ENCODE measurements at places on chromosomes 7 and 10. TPM values are rescaled to one million over a fixed set of nuclear protein-coding genes. Genes with fewer than 3 reads are reported as not detected.
A peak's percentile ranks its signal among the peaks of the same experiment; 100 is the strongest.

Gene SLC26A5
- not detected for total RNA-seq

Gene TACC2
- 0.22 TPM for total RNA-seq

Gene DRGX
- total RNA-seq: not detected

Gene CDH23
- total RNA-seq: 0.53 TPM

DNA sequence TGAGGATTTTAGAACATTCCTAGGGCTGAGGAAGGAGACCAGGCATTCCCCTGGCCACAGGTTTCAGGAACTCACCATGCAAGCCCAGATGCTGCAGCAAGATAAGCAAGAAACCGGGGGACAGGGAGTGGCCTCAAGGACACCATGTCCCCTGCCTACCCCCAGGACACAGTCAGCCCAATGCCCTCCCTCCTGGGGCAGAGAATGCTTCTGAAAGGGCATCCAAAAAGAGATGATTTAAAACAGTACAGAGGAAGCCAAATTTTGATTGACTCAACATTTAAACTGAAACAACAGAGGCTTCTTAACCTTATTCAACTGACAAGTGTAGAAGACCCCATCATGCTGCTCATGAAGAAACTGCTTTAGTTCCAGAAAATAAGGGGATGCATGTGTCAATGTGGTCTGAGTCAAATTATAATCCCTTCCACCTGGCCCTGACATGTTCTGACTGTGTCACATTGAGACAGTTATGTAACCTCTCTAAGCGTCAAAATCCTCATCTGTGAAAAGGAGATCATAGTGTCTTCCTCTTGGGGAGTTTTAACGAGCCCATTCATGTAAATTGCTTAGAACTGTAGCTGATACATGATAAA lies 60.0 kb downstream of the ICA1 start:
- DNase-seq: peak; percentile 25

DNA sequence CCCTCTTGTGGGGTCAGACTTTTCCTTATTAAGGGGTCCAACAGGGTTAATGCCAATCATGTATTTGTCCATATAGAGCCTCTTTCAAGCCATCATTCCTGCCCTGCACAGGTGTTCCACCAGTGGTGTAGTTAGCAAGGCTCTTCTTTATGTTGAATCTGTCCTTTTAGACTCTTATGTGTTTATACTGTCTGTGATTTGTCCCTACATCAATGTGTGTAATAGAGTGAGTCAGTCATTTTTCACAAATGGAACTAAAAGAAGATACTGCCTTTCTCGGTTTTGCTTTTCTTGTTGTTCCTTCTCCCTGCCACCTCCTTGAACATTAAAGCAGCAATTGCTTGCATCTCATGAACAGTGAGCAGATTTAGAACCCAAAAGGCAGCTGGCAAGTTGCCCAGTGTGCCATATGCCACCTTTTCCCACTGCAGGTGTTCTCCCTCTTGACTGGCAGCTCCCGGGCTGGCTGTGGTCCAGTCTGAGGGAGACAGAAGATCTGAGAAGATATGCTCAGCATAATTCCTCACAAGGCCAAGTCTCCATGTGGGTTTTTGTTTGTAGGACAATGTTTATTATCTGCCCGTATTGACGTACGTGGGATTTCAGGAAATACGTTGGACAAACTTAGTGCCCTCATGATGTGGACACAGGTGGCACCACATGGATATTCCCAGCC lies 154.1 kb downstream of the LHFPL3 start:
- no peak for DNase-seq

DNA sequence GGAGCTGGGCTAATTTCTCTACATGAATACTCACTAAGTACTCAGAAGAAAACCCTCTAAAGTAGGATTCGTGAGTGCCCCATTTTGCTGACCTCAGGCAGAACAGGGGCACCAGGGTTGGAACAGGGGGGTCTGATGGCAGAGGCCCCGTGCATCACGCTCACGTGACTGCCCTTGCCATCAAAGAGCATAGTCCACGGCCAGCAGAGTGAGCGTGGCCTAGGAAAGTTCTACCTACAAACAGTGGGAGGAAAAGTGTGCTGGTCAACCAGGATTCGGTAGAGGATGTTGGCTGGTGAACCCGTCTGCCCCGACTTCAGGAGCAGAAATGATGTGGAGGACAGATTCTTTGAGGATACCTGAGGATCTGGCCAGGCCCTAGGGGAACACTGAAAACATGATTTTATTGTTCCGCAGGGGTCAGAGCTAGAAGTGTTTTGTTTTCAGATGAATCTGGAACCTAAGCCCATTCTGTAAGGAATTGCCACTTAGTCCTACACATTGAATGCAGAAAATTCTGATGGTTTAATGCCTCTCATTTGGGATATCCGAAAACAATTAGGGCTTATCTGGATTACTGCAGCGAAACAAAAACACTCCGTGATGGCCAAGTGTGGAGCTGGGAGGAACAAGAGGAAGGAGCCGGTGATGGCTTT lies 138.8 kb upstream of the SHH start:
- DNase-seq: no peak

DNA sequence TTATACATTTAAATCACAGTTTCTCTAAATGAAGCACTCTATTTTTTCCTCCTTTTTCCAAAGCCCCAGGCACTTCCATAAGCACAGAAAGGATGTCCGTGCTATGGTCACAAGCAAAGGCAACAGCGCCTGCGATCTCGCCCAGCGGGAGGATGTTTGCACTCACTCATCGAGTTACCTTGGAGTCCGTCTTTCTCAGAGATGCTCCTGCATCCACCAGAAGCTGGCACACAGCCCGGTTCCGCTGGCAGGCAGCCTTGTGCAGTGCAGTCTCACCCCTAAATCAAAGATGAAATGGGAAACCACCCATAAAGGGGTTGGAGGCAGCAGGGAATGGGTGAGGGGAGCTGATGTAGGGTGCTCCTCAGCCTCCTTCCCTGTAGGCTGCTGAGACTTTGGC lies 51.9 kb upstream of the PTN start:
- DNase-seq: no peak

GRCh38 chr7:155119801-155120382 lies 49.8 kb downstream of the HTR5A start:
- DNase-seq: no peak

Gene C10orf95
- 0.38 TPM for total RNA-seq

- DNase-seq: no peak
Observed at GRCh38 chr10:66467042-66467441, 458.8 kb upstream of the LRRTM3 start.

DNA sequence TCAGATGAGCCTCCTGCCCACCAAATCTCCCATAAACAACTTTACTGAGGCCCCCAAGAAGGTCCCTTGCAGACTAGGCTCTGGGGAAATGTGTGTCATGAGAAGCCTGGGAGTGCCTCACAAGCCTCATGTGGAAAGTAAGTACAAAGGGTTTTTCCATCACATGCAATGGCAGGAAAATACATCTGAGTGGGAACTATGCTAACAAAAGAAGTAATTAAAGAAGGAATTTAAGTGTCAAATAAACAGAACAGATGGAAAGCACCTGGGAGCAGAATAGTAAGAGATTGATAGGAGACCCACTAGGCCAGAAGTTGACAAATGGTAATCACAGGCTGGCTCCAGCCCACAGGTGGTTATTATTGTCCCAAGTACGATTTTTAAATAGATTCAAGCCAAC lies 20.5 kb downstream of the GSAP start:
- no peak for DNase-seq

DNA sequence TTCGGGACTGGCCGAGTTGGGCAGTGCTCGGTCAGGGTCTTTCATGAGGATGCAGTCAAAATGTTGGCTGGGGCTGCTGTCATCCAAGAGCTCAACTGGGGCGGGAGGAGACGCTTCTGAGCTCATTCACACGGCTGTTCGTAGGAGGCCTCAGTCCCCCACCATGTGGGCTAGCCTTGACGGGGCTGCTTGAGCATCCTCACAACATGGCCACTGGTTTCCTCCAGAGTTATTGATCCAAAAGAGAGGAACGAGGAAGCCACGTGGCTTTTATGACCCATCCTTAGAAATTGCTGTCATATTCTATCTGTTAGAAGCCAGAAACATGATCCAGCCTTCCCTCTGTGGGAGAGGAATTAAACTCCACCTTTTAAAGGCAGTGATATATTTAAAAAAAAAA lies 68.1 kb downstream of the GTF2IRD1 start:
- no peak for DNase-seq

- DNase-seq: no peak
Observed at GRCh38 chr10:2925631-2926030, 141.7 kb upstream of the PFKP start.

DNA sequence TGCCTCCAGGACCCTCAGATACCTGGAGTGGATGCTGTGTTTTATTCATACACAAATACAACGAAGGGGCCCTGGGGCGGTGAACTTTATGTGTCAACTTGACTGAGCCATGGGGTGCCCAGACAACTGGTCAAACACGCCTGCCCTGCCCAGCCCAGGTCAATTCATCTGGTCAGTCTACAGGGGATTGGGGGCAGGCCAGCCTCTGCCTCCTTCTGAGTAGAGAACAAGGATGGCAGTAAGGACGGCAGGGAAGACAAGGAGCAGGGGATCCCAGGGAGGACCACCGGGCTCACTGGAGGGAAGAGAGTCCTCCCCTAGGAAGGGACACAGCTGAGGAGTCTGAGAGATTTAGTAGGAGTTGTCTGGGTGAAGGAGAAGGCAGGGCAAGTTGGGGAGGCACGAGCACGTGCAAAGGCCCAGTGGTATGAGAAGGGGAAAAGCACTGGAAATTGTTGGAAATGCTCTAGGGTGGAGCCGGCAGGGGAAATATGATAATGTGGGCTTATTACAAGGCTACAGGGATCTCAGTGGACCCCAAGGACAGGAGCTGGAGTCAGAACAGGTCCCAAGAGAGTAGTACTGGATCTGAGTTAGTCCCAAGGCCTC lies 63.4 kb downstream of the MYL10 start:
- no peak for DNase-seq

- no peak for DNase-seq
Observed at GRCh38 chr7:13017333-13017857, 330.0 kb downstream of the ARL4A start.

Gene COL17A1
- 0.29 TPM for total RNA-seq

GRCh38 chr7:17311952-17312351 lies 13.5 kb downstream of the AHR start:
- no peak for DNase-seq

Gene HYCC1
- 37.9 TPM for total RNA-seq

Gene RPEL1
- 0.07 TPM for total RNA-seq

Gene PHYHIPL
- total RNA-seq: not detected

DNA sequence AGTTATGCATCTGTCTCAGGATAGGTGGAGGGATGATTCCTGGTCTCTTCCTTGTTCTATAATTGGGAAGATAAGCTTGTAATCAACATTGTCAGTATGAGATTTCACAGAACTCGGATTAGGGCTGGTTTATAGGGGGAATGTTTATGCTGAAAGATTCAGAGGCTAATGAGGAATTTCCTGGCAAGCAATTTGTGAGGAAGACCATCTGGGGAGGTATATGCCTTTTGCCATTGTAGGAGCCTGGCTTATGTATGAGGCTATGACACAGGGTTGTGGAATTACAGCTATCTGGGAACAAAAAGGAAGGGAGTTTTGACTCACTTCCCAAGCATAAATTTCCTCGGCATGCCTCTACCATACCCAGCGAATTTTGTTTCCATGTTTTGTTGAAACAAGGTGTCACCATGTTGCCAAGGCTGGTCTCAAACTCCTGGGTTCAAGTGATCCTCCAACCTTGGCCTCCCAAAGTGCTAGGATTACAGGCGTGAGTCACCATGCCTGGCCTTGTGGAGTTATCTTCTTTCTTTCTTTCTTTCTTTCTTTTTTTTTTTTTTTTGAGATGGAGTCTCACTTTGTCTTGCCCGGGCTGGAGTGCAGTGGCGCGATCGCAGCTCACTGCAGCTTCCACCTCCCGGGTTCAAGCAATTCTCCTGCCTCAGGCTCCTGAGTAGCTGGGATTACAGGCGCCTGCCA lies 1.6 kb upstream of the COPS6 start:
- DNase-seq: no peak

DNA sequence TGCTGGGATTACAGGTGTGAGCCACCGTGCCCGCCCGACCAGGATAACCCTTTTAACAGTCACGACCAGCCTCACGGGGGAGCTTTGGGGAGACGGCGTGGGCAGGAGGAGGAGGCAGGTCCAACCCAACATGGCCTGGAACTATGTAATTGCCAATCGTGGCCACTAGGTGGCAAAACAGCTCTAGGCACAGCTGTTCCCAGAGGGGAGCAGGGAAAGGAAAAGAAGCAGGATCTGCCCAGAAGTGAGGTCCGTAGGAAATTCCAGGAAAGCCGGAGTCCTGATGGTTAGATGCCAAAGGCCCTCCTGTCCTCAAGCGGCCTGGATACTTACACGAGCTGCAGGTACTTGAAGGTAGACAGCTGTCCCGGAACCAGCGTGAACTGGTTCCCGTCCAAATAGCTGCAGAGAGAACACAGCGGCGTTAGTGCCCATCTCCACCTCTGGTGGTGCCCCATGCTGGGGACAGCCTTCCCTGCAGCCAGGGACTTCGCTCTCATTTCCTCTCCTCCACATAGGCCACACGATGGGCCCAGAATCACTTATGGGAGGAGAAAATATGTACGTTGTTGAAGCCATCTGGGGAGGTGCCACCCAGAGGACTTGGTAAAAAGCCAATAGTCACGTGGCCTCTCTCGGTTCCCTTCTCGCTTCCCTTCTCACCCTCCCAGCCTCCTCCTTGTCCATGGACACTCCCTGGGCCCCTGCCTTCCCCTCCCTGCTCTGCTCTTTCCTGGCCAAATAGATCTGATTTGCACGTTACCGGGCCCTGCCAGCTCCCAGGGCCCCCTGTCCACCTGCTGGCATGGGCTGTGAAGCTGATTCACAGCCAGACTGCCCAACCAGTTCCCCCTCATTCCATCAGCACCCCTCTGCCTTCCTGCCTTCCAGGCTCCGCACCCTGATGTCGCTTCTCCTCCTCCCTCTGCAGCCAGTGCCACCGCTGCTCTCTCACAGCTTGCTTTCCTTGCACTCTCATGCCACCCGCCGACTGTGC lies 148.1 kb downstream of the SLIT1 start:
- peak; percentile 73 for DNase-seq

Gene PDK4
- 0.24 TPM for total RNA-seq
